ENCODE measurements at places on chromosomes 3 and 15.

GRCh38 chr3:46098319-46098761, 71.1 kb upstream of the XCR1 start:
- DNase-seq, result no peak

- DNase-seq, result no peak
These were observed 79.2 kb downstream of the P3H2 start for GRCh38 chr3:190041333-190042041.

GRCh38 chr3:100865442-100865841, 127.8 kb downstream of the ABI3BP start:
- no peak for DNase-seq

GRCh38 chr3:48682786-48683185, 2.9 kb downstream of the NCKIPSD start:
- no peak for DNase-seq

DNA sequence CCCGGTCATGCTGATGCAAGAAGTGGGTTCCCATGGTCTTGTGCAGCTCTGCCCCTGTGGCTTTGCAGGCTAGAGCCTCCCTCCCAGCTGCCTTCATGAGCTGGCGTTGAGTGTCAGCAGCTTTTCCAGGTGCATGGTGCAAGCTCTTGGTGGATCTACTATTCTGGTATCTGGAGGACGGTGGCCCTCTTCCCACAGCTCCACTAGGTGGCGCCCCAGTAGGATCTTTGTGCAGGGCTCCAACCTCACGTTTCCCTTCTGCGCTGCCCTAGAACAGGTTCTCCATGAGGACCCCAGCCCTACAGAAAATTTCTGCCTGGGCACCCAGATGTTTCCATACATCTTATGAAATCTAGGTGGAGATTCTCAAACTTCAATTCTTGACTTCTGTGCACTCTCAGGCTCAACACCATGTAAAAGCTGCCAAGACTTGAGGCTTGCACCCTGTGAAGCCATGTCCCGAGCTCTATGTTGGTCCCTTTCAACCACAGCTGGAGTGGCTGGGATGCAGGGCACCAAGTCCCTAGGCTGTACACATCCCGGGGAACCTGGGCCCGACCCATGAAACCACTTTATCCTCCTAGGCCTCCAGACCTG, 238.4 kb upstream of the MDFIC2 start:
- DNase-seq, result peak; percentile 60

- no peak for DNase-seq
These were observed 826 bp downstream of the SHC4 start for GRCh38 chr15:48962662-48963523.
